ENCODE measurements at places on chromosomes 2 and 18. TPM values are rescaled to one million over a fixed set of nuclear protein-coding genes. Genes with fewer than 3 reads are reported as not detected.
A peak's percentile ranks its signal among the peaks of the same experiment; 100 is the strongest.

GAREM1 gene
- total RNA-seq = not detected

CDKL4 gene
- total RNA-seq = 0.31 TPM

FAM98A gene
- 85.5 TPM for total RNA-seq

ANKAR gene
- total RNA-seq = 3.3 TPM

FAM210A gene
- 38.3 TPM for total RNA-seq

KIDINS220 gene
- total RNA-seq = 33.2 TPM

DES gene
- not detected for total RNA-seq

IL37 gene
- not detected for total RNA-seq

ATP8B1 gene
- total RNA-seq = not detected

POTEI gene
- total RNA-seq = not detected

DNA sequence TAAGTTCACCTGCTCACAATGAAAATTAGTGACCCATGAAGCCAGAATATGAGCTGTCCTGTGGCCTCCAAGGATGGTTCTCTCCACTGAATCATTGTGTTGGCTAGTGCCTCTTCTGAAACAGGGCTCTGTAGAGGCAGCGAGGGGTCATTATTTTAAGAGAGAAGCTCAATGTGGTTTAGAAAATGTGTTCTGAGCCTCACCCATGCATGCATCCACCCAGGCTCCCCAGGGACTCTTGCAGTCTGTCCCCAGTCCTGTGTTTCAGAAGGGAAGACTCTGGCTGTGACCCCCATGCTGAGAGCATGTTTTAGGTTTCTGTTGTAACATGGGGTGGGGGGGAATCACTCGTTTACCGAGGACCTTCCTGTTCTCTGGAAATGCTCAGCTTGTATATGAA lies 135.2 kb downstream of the RNF144A start:
- no peak overlapping the region for H3K27ac ChIP-seq
- no peaks in the 10 kb centered on the region for H3K36me3 ChIP-seq
- peaks cover 27% of the 10 kb centered on the region for H3K4me1 ChIP-seq
- no peak overlapping the region for H3K4me3 ChIP-seq
- no peaks in the 10 kb centered on the region for H3K27me3 ChIP-seq

DNA sequence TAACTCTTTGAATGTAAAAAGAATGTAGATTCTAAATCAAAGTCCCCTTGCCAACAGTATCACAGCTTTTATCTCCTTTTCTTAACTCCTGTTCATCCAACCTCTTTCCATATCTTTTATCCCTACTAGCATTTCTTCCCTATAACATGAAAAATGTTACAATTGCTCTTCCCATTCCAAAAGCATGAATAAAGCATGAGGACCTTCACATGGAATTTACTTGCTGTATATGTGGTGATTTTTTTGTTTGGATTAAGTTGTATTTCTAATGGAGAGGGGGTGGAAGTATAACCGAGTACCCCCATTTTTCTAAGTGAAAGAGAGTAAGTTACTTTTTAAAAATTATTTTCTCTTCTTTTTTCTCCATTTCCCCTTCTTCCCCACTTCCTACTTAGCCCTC lies 94.9 kb upstream of the RBBP8 start:
- no peak for DNase-seq
- no peaks in the 10 kb centered on the region for H3K27me3 ChIP-seq
- no peaks in the 10 kb centered on the region for H3K36me3 ChIP-seq

DNA sequence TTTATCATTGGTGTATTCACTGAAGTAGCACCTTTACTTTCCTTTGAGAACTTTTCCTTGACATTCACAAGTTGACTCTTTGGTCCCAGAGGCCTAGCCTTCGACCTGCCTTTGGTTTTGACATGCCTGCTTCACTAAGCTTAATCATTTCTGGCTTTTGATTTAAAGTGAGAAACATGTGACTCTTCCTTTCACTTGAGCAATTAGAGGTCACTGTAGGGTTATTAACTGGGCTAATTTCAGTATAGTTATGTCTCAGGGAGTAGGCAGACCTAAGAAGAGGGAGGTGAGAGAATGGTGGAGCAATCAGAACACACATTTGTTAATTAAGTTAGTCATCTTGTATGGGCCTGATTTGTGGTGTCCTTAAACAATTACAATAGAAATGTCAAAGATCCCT lies 1040.7 kb upstream of the SLC39A10 start:
- H3K36me3 ChIP-seq = no peaks in the 10 kb centered on the region
- H3K27ac ChIP-seq = no peak overlapping the region
- no peak for DNase-seq
- no peak overlapping the region for H3K4me3 ChIP-seq
- H3K4me1 ChIP-seq = no peaks in the 10 kb centered on the region

DNA sequence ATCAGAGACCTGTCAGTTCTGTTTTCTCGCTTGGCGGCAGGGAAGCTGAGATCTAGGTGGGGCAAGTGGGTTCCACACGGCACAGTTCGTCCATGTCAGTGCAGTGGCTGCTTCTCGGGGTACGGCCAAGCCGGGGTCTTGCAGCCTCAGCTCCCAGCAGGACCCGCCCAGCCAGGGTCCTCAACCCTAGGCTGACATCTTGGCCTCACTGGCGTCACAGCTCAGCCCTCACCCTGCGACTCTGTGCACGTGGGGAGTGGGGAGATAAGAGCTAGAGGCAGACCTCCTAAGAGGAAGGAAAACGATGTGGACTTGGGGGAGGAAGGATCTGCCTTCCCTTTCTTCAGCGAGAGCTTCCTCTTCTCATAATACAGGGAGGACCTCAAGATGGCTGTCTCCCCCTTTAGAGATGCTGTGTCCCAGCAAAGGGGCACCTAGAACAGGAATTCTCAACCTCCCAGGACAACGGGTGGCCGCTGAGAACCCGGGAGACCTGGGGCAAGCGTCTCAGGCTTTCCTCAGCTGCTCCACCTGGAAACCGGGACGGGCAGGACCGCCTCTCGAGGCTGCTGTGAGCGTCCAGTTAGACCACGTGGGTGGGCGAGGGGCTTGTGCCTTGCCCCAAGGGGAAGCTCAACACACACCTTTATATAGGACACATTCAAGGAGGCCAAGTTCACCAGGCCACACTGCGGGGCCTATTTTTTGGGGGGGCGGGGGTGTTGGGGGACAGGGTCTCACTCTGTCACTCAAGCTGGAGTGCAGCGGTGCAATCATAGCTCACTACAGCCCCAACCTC lies 23.5 kb upstream of the KLF11 start:
- no peak overlapping the region for H3K27ac ChIP-seq
- H3K36me3 ChIP-seq = no peaks in the 10 kb centered on the region
- peak; percentile 26 for DNase-seq
- H3K27me3 ChIP-seq = no peaks in the 10 kb centered on the region
- no peak overlapping the region for H3K4me3 ChIP-seq

DNA sequence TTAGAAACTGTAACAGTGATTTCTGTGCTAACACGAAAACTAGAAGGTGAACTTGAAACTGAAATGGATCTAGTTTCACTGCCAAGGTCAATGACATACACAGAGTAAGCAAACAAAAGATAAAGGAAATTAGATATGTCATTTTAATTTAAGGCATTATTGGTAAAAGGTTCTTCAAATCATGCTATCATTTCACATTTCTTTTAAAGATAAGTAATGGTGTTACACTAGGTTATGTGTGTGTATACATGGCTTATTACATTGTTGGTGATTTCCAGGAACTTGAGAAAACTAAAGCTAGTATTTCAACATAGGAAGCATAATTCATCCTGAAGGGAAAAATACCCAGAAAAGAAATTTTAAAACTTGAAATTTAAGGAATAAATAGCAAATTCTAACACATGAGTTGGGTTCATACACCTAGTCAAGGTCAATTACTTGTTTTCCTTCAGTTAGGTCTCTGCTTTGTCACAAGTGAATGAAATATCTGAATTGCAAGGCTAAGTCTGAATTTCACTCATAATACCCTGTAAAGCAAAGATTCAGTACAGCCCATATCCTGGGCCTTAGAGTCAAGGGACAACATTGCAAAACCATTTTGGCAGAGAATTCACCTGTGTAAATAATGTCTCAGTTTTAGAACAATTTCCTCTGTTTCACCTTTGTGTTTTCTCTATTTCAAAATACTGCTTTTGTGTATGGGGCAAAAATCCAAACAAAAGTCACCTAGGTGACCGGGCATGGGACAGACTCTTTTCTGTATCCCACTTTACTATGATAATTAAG lies 141.6 kb downstream of the SRBD1 start:
- no peak overlapping the region for H3K27ac ChIP-seq
- H3K4me3 ChIP-seq = no peak overlapping the region
- no peaks in the 10 kb centered on the region for H3K27me3 ChIP-seq
- no peak for DNase-seq

- no peak overlapping the region for H3K27ac ChIP-seq
- peak; percentile 20 for DNase-seq
- peaks cover 12% of the 10 kb centered on the region for H3K36me3 ChIP-seq
Observed at GRCh38 chr18:58687871-58688308, 16.6 kb downstream of the MALT1 start.

GRCh38 chr2:56508662-56509061 lies 324.9 kb downstream of the CCDC85A start:
- no peaks in the 10 kb centered on the region for H3K36me3 ChIP-seq
- H3K27me3 ChIP-seq = no peaks in the 10 kb centered on the region
- DNase-seq = no peak
- no peak overlapping the region for H3K4me3 ChIP-seq

DNA sequence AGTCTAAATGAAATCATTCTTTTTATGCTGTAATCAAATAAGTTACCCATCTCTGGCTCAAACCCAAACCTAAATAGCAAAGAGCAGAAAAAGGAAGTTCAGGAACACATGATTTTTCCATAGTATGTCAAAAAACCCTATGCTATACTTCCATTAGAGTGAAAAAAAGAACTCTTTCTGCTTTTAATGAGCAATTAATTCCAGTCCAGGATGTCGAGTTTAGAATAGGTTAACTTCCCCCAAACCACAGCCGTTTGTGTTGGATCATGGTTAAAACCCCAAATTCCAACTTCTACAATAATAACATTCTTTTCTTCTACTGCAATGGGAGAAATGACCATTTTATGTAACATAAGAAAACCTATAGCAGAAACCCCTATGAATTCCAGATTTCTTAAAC lies 171.1 kb upstream of the NRP2 start:
- no peaks in the 10 kb centered on the region for H3K4me1 ChIP-seq
- no peak overlapping the region for H3K27ac ChIP-seq
- no peaks in the 10 kb centered on the region for H3K27me3 ChIP-seq
- DNase-seq = no peak

DNA sequence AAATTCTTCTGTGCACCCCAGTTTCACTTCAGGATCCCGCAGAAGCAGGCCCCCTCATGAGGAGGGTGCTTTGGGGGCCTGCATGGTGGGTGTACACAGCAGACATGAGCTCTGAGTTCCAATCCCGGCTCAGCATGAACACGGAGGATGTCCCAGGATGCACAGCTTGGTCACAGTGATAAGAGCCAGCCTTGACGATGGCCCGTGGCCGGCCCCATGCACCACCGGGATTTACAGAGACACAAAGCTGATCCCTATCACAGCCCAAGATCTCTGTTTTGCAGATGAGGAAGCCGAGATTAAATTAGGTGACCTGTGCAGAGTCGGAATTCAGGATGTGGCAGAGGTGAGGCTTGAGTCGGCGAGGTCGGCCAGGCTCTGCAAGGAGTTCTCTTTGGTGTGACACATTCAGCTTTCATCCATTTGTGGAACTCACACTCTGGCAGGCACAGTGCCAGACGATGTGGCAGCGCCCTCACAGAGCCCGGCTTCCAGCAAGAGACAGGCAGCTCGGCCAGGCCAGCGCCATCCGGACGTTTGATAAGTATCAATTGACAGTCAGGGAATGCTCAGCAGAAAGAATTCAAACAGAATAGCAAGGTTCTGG lies 456.3 kb upstream of the MYT1L start:
- no peaks in the 10 kb centered on the region for H3K27me3 ChIP-seq
- no peak overlapping the region for H3K4me3 ChIP-seq
- H3K36me3 ChIP-seq = no peaks in the 10 kb centered on the region
- no peaks in the 10 kb centered on the region for H3K4me1 ChIP-seq

GRCh38 chr18:49227441-49228165 lies 232.8 kb downstream of the DYM start:
- H3K27me3 ChIP-seq = no peaks in the 10 kb centered on the region
- no peak overlapping the region for H3K27ac ChIP-seq
- DNase-seq = no peak
- H3K4me1 ChIP-seq = peaks cover 12% of the 10 kb centered on the region
- H3K4me3 ChIP-seq = no peak overlapping the region

- DNase-seq = no peak
- H3K27ac ChIP-seq = no peak overlapping the region
- H3K4me3 ChIP-seq = no peak overlapping the region
Observed at GRCh38 chr18:47696870-47697269, 233.6 kb downstream of the SMAD2 start.

DNA sequence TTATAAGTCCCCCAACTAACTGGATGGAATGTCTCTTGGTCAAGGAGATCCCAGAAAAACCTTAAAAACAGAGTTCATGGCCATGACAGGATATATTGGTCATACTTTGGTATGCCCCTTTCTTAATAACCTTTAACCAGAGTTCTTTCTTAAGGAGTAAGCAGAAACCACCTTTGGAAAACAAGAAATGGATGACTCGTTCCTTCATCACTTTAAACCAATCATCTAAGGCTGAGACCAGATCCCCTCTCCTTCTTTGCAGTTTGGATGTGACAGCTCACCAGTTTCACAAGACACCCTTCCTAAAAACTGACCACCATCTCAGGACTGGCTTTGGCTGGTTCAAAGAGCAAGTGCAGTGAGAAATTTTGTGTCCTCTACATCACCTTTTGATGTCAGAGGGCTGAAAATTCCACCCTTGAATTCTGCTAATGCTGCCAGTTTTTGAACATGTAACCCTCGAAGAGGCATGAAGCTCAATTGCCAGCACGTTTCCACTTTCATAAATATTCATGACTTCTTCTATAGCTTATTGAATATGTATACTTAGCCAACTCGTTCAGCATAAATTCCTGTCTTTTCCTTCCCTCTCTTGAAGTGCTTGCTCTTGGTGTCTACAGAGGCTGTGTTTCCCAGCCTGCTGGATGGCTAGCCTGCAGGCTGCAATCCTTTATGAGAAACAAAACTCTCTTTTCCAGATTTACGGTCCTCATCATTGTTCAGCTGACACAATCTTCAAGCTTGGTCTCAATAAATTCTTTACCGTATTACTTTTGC lies 1323.5 kb upstream of the TMEFF2 start:
- H3K27me3 ChIP-seq = no peaks in the 10 kb centered on the region
- no peak for DNase-seq
- no peaks in the 10 kb centered on the region for H3K36me3 ChIP-seq
- H3K27ac ChIP-seq = no peak overlapping the region

- H3K4me1 ChIP-seq = no peaks in the 10 kb centered on the region
- no peaks in the 10 kb centered on the region for H3K36me3 ChIP-seq
- H3K27me3 ChIP-seq = peaks cover 12% of the 10 kb centered on the region
- H3K4me3 ChIP-seq = no peak overlapping the region
Observed at GRCh38 chr2:227577555-227577954, 21.1 kb upstream of the SCYGR2 start.

- peaks cover 6% of the 10 kb centered on the region for H3K27me3 ChIP-seq
- DNase-seq = no peak
- no peaks in the 10 kb centered on the region for H3K36me3 ChIP-seq
Observed at GRCh38 chr2:223613017-223613950, 11.1 kb upstream of the SCG2 start.

- no peaks in the 10 kb centered on the region for H3K27me3 ChIP-seq
- peaks cover 15% of the 10 kb centered on the region for H3K4me1 ChIP-seq
- H3K27ac ChIP-seq = no peak overlapping the region
Observed at GRCh38 chr2:3313781-3314375, 63.7 kb downstream of the EIPR1 start.

All from CD8-positive, alpha-beta memory T cell (primary cell).